ENCODE measurements at places on chromosomes 7 and 10. TPM values are rescaled to one million over a fixed set of nuclear protein-coding genes. Genes with fewer than 3 reads are reported as not detected.

DNA sequence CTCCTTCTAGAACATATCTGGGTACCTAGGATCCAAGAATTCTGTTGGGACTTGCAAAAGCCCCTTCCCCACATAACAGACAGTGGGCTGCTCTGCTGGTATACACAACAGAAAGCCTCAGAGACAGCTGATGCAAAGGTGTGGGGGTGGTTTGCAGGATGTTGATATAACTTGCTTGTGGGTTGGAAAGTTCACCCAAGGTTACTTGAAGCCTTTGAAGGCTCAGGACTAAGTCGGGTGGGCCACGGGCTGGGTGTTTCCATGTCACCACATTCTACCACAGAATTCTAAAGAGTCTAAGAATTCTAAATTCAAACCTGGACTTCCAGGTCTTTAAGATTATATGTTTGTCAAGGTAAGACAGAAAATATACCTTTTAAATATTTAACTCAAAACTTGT is 7.4 kb upstream of the NRCAM start:
- DNase-seq = no peak

DNA sequence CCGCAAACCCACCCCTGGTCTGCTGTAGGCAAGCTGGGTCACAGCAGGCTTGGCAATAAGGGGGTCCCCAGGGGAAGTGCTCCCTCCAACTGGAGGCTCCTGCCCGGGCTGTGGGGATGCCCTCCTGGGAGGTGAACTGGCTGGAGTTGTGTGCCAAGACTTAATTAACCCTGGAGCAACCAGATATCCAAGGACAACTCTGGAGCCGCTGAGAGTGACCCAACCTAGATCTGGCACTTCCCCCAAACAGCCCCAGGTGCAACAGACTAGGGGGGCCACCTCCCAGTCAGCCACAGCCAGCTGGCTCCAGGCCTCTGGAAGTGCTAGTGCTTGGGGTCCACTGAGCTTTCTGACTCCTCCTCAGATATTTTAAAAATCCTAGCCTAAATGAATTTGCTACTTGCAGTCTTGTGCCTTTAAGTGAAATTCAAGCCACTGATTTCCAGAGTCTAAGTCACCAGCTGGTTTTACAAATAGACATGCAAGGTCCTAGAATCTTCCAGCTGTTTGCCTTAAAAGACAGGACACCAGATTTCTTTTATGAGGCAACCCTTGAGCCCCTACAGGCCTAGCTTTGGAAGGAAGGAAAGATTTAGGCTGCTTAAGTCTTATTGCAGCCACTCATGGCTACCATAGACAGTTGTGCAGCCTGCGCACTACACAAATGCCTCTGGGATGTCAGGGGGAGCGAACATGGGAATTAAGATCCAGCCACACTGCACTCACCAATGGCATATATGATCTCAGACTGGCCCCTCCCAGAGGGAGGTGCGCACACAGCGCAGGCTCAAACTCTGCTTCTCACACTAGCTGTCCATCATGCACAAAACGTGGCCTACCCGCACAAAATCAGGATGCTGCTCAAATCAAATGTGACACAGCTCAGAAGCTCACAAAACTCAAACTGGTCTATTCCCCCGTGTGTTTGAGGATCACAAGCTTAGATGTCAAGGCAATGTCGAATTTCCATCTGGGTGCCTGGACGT is 42.6 kb upstream of the MYL10 start:
- no peak for DNase-seq

GRCh38 chr10:102621443-102622325 is 22.6 kb upstream of the TRIM8 start:
- no peak for DNase-seq

DNA sequence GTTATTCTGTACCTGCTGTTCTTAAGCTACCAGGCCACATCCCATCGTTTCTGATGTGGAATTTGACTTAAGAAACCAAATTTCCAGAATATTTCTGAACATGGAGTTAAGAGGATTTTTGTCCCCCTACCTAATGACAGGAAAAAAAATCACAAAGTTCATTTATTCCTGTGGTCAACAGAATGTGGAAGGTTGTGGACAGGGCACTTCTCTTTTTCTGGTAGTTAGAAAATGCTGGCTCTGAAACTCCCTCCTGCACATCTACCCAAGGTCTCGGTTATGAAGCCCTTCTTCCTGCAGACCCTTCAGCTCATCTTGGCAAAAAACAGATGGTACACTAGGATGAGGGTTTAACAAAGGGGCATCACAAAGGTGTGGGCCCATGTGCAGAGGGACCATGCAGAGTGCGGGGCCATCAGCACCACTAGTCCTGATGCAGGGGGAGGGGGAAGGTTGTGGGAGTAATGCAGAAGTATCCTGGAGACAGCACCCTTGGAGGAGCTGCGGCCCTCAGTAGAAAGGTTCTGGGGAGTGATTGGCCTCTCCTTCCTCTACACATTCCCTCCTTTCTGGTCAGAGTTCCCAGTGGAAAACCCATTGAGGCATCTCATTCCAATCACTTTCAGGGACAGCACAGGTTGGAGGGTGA is 9.8 kb downstream of the ALOX5 start:
- no peak for DNase-seq

Gene TMEM26
- 0.51 TPM for polyA plus RNA-seq

DNA sequence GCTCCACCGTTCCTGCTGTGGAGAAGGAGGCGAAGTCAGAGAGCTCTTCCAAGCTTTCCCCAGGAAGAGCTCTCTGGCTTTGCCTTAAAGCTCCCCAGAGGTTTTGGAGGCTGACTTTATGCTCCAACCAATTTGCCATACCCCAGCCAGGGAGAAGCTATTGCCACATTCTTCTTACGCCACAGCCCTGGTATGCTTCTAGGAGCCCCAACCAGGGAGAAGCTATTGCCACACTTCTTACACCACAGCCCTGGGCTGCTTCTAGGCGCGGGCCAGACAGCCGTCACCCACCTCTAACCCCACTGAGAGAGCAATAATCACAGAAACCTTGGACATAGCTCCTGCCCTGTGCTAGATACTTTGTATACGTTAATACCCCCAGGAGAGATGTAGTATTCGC is 951 bp downstream of the ELOVL3 start:
- DNase-seq = no peak
